Caco-2 (cell line): ENCODE measurements at places on chromosomes 4 and X. TPM values are rescaled to one million over a fixed set of nuclear protein-coding genes. Genes with fewer than 3 reads are reported as not detected.

GRCh38 chr4:38856046-38856445 lies 571 bp downstream of the TLR6 start:
- no peaks in the 10 kb centered on the region for H3K27me3 ChIP-seq
- DNase-seq = no peak
- H3K36me3 ChIP-seq = no peaks in the 10 kb centered on the region
- H3K4me3 ChIP-seq = no peak overlapping the region

- H3K27me3 ChIP-seq = no peaks in the 10 kb centered on the region
- H3K36me3 ChIP-seq = no peaks in the 10 kb centered on the region
- no peaks in the 10 kb centered on the region for H3K4me1 ChIP-seq
- no peak overlapping the region for H3K4me3 ChIP-seq
- DNase-seq = no peak
These were observed 531 bp downstream of the RUFY3 start for GRCh38 chr4:70722199-70722791.

- H3K27me3 ChIP-seq = no peaks in the 10 kb centered on the region
- H3K27ac ChIP-seq = no peak overlapping the region
- no peak overlapping the region for H3K4me3 ChIP-seq
- DNase-seq = no peak
These were observed 13.0 kb downstream of the RGN start for GRCh38 chrX:47091149-47091775.

DNA sequence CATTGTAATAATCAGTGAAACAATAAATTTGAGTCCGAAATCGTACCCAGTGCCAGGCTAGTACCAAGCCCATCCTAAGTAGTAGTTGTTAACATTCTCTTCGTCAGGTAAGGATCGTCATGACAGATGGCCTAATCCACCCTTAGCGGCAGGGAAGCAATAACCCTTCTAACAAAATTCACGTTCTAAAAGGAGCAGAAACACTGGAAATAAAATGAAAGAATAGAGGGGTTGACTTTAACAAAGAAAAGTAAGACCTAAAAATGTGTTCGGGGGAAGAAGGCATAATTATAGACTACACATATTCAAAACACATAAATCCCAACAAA lies 142.7 kb downstream of the CPEB2 start:
- no peak for DNase-seq
- no peaks in the 10 kb centered on the region for H3K4me1 ChIP-seq
- H3K4me3 ChIP-seq = no peak overlapping the region
- H3K36me3 ChIP-seq = no peaks in the 10 kb centered on the region
- no peaks in the 10 kb centered on the region for H3K27me3 ChIP-seq
- H3K27ac ChIP-seq = no peak overlapping the region

DNA sequence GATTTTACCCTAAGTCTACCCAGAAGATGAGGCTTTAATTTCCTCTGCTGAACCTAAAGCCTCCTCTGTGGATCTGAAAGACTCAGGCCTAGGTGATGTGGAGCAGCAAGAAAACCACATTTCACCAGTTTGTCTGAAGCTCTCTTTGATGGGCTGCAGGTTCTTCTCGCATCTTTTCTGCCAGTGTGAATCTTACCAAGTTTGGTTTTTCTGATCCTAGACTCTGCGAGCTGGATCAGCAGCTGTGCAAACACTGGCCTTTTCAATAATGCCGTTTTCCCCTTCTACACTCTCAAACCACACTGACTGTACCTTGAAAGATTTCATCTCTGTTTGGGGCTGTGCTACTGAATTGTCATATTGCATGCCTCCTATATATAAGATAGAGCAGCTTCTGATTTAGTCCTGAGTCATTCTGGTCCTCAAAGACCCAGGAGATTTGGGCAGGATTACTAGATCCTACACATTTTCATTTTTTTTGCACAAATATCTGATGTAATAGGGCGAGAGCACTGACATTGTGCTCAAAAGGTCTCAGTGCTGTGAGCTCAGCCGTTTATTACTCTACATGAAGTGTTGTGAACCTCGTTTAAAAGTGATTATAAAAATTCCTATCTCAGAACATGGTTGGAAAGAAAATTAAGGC lies 133.6 kb upstream of the FAM9C start:
- no peaks in the 10 kb centered on the region for H3K27me3 ChIP-seq
- H3K27ac ChIP-seq = no peak overlapping the region
- no peaks in the 10 kb centered on the region for H3K36me3 ChIP-seq
- DNase-seq = no peak
- H3K4me3 ChIP-seq = no peak overlapping the region
- no peaks in the 10 kb centered on the region for H3K4me1 ChIP-seq

The GSX2 gene
- total RNA-seq = not detected in 2 replicates

The CXCL6 gene
- total RNA-seq = not detected in 2 replicates

GRCh38 chr4:6595897-6596537 lies 21.0 kb downstream of the MAN2B2 start:
- DNase-seq = no peak
- no peaks in the 10 kb centered on the region for H3K4me1 ChIP-seq
- H3K4me3 ChIP-seq = no peak overlapping the region
- H3K27me3 ChIP-seq = no peaks in the 10 kb centered on the region
- H3K27ac ChIP-seq = no peak overlapping the region

GRCh38 chrX:76127341-76127740 lies 45.5 kb upstream of the PBDC1 start:
- H3K4me1 ChIP-seq = no peaks in the 10 kb centered on the region
- no peak overlapping the region for H3K27ac ChIP-seq
- H3K4me3 ChIP-seq = no peak overlapping the region
- no peaks in the 10 kb centered on the region for H3K36me3 ChIP-seq
